ENCODE measurements at places on chromosomes 5 and 9.

DNA sequence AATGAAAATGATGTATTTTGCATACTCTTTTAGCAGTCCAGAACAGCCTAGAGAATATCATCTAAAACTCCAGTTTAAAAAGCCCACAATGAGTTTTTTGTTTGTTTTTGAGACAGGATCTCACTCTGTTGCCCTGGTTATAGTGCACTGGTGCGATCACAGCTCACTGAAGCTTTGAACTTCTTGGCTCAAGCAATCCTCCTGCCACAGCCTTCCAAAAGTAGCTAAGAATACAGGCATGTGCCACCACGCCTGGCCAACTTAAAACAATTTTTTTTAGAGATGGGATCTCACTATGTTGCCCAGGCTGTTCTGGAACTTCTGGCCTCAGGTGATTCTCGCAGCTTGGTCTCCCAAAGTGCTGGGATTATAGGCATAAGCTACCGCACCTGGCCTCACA, 175.7 kb downstream of the FBN2 start:
- no peak for DNase-seq

DNA sequence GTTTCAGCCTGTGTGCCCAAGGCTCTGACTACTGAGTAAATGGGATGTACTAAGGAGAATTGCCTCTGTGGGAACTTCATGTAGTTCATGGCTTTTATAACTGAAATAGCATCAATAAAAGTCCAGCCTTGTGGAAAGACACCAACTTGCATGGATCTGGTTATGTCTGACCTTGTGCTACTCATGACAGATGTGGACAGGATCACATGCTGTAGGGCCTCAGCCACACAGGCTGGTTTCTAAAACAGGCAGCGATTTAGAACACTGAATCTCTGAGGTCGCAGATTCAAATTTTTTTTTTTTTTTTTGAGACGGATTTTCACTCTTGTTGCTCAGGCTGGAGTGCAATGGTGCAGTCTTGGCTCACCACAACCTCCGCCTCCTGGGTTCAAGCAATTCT, 66.5 kb upstream of the SPIN1 start:
- DNase-seq, result no peak

- no peak for DNase-seq
Measured at GRCh38 chr9:486156-486555, 271.5 kb downstream of the DOCK8 start.

- DNase-seq, result peak; percentile 45
Measured at GRCh38 chr9:33129886-33130881, 37.0 kb downstream of the B4GALT1 start.

- DNase-seq, result peak; percentile 28
Measured at GRCh38 chr5:137344723-137345322, 154.3 kb downstream of the SPOCK1 start.

GRCh38 chr9:99169086-99169485, 52.7 kb downstream of the ALG2 start:
- no peak for DNase-seq

DNA sequence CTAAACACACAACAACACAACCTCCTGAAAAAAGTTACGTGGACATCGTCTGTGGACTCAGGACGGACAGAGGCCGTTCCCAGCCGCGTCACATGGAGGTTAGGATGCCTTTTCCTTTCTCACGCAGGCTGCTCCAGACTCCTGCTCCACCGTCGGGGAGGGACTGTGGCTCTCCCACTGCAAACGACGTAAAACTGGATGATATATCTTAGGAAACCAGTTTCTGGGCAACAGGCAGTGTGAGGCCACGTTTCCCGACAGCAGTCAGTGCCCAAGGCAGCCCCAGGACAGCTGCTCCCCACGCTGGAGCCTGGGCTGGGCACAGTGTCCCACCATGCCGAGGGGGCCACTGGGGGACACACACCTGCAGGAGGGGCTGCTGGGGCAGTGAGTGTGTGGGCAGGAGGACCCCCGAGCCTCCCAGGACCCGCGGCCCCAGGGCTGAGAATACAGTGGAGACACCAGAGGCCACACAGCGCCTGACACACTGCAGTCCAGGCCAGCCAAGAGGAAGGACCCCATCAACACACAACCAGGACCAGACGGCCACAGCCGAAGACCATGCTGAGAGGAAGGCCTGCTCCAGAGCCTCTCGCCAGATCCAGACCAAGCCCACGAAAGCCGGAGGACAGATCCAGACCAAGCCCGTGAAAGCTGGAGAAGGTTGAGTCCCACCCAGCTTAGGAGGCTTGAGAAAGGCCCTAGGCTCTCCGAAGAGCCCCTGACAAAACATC, 26.2 kb downstream of the EXD3 start:
- no peak for DNase-seq

- no peak for DNase-seq
Measured at GRCh38 chr9:81632599-81632998, 56.7 kb downstream of the TLE1 start.

DNA sequence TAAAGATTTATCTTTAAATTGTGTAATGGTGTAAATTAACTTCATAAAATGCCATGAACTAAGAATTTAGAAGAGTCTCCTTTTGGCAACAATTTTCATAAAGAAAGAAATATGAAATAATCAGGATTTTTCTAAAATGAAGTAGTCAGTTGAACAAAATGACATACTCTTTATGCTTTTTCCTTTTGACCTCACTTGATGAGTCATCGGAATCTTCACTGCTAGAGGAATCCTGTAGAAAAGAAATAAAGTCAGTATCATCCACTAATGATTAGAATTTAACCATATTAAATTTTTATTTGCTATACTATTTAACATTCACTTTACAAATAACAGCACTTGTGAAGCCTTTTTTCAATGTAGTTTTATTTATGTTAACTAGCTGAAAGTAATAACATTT, 26.1 kb downstream of the CHD1 start:
- DNase-seq, result no peak

GRCh38 chr5:69331528-69332445, 814 bp downstream of the CCDC125 start:
- DNase-seq, result no peak

- DNase-seq, result no peak
Measured at GRCh38 chr5:32836176-32836575, 125.1 kb downstream of the NPR3 start.

- DNase-seq, result no peak
Measured at GRCh38 chr5:160263326-160263855, 34.1 kb downstream of the FABP6 start.

- DNase-seq, result no peak
Measured at GRCh38 chr5:157568720-157569119, 6.9 kb downstream of the ADAM19 start.

GRCh38 chr5:64145216-64145895, 20.3 kb upstream of the RNF180 start:
- DNase-seq, result no peak

DNA sequence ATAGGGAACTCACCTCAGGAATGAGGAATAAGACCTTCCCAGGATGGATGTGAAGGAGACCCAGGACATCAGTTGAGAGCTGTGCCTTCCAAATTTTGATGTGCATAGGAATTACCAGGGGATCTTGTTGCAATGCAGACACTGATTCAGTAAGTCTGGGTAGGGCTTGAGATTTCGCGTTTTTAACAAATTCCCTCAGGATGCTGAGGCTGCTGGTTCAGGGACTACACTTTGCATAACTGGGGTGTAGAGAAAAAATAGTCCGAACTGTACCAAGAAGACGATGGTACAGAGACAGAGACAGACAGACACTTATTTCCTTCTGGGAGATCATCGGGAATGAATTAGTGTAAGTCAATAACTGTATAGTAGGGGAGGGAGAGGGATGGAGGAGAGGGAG, 82.3 kb upstream of the FREM1 start:
- DNase-seq, result no peak

GRCh38 chr5:101362067-101362466, 459.0 kb upstream of the ST8SIA4 start:
- DNase-seq, result no peak

DNA sequence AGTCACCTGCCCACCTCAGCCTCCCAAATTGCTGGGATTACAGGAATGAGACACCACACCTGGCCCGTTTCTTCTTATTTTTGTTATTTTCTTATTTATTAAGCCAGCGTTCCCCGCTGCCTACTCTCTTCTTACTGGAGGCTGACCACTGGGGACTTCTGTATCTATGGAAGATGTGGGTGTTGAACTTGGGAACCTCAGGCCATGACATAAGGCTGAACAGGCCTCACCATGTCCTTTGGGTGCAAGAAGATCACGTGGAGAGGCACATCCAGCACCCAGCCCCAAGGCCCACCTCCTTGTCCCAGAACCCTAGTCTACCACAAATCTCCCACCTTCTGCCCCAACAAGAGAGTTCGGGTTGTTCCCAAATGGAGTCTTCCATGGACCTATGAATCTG, 59.4 kb upstream of the NEK6 start:
- no peak for DNase-seq

- no peak for DNase-seq
Measured at GRCh38 chr5:5316334-5316733, 106.1 kb upstream of the ICE1 start.

DNA sequence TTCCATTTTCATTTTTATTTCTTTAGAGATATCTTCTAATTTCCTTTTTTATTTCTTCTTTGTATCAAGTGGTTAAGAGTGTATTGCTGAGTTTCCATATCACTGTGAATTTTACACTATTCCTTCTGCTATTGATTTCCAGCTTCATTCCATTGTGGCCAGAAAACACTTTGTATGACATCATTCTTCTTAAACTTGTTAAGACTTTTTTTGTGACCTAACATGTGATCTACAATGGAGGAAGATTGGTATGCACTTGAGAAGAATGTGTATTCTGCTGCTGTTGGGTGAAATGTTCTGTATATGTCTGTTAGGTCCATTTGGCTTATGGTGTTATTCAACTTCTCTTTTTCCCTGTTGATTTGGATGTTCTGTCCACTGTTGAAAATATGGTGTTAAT, 274.2 kb upstream of the PUM3 start:
- no peak for DNase-seq

DNA sequence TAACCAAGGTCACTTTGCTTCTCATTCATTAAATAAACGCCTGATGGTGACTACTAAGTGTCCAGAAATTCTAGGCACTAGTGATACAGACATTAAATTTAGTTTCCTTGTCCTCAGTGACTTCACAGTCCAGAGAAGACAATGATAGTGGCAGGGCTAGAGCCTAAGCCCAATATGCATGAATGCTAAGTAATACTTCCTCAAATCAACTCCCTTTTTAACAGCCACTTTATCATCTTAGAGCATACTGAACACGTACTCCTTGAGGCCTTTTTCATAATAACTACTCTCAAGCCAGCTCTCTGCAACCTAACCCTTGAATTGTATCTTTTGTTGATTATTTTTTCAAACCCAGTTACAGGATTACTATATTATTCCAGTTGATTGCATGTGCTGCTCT, 74.1 kb downstream of the STX17 start:
- no peak for DNase-seq

- no peak for DNase-seq
Measured at GRCh38 chr5:55427157-55427556, 107.6 kb downstream of the PLPP1 start.

GRCh38 chr5:1151316-1151715, 39.5 kb upstream of the SLC12A7 start:
- DNase-seq, result no peak

GRCh38 chr5:130871346-130872086, 293.5 kb downstream of the HINT1 start:
- DNase-seq, result peak; percentile 53

GRCh38 chr9:136862849-136863622, 3.1 kb downstream of the EDF1 start:
- DNase-seq, result peak; percentile 4

- no peak for DNase-seq
Measured at GRCh38 chr5:78811866-78812265, 163.3 kb upstream of the LHFPL2 start.

DNA sequence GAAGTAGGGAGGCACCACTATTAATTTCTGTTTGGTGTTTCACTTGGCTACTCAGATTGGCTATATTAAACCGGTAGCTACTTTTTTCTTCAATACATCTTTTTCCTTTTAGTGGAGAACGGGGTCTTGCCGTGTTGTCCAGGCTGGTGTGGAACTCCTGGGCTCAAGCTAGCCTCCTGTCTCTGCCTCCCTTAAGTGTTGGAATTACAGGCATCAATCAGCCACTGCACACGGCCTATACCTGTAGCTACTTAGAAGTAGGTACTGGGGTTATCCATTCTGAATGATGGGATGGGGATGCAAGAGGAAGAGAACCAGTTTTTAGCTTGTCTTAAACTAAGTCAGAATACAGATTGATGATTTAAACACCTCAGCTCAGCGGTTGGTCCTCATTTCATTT, 1.7 kb downstream of the UBE2D2 start:
- no peak for DNase-seq

DNA sequence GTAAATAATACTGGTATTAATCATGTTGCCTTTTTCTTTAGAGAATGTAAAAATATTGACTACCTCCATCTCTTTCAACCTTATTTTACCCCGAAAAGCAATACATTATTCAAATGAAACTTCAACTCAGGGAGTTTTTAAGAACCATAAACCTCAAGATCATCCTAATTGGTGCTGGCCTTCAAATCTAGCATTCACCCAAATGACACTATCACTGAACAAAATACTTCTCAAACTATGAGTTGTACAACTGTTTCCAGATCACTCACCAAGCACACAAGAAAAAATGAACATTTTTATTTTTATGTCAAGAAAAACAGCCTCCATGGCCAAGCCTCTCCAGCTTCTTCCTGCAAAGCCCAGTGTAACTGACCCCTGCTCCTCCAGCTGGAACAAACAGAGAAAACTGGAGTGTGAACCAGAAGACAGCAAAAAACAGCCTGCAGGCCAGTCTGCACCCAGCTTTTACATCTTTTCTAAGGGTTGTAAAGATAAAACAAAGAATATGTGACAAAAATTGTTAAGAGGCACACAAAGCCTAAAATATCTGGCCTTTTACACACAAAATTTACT, 21.2 kb downstream of the AUH start:
- no peak for DNase-seq

DNA sequence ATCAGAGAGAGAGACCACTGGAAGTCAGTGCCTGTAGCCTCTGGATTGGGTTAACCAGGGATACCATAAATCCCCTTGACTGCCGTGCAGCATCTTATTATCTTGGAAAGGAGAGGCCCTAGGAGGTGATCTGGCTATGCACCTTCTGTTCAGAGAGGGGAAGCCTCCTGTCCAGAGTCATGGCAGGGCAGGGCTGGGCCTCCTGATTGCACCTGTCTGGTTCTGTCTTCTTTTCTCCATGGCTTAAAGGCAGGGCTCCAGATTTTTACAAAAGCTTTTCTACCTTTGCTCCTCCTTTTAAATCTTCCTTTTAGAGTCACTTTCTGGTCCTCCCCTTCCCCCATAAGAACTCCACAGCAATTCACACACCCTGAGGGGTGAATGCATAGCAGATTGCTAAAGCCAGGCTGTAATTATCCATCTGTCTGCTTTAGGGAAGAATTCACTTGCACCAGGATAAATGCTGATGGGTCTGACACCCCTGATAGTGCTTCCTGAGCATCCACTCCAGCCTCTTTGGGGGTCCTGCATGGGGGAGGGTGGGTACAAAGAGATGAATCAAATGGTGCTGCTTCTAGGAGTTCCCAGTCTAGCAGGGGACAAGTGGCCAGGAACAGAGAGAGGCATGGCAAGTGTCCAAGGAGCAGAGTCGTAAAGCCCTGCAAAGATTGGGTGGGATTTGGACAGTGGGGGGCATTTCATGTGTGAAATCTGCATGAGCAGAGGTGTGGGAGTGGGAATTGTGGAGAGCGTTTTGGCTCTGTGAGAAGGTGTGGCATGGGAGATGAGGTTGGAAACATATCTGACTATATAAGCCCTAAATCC, 141.3 kb upstream of the ALDH1B1 start:
- no peak for DNase-seq

GRCh38 chr5:11962122-11962521, 57.9 kb upstream of the CTNND2 start:
- no peak for DNase-seq

GRCh38 chr5:37804401-37804800, 35.4 kb downstream of the GDNF start:
- DNase-seq, result no peak

All from activated naive CD4-positive, alpha-beta T cell treated with anti-CD3 and anti-CD28 coated beads for 36 hours (primary cell).